ENCODE measurements at places on chromosomes 5 and 9. TPM values are rescaled to one million over a fixed set of nuclear protein-coding genes. Genes with fewer than 3 reads are reported as not detected.

DNA sequence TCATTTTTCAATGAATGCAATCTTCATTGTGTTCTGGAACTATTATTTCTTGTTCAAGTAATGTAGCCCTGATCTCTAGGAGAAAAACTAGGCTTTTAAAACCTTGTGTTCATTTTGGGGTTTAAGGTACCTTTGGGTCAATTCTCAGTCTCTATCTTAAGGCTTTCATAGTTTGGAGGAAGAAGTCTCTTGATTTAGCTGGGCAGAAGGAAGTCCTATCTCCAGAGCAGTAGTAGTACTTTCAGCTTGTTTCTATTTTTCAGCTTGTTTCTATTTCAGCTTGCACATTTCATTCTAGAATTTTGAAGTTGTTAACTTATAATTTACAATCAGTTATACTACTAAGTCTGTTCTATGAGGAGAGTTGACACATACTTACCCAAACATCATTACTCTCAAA, 15.2 kb downstream of the CSNK1G3 start:
- no peak for DNase-seq

GRCh38 chr5:2948875-2949274, 197.4 kb upstream of the IRX2 start:
- DNase-seq = no peak

Gene ECPAS
- total RNA-seq = 114 TPM

- DNase-seq = peak; percentile 75
Measured at GRCh38 chr9:14158916-14159315, 155.0 kb downstream of the NFIB start.

DNA sequence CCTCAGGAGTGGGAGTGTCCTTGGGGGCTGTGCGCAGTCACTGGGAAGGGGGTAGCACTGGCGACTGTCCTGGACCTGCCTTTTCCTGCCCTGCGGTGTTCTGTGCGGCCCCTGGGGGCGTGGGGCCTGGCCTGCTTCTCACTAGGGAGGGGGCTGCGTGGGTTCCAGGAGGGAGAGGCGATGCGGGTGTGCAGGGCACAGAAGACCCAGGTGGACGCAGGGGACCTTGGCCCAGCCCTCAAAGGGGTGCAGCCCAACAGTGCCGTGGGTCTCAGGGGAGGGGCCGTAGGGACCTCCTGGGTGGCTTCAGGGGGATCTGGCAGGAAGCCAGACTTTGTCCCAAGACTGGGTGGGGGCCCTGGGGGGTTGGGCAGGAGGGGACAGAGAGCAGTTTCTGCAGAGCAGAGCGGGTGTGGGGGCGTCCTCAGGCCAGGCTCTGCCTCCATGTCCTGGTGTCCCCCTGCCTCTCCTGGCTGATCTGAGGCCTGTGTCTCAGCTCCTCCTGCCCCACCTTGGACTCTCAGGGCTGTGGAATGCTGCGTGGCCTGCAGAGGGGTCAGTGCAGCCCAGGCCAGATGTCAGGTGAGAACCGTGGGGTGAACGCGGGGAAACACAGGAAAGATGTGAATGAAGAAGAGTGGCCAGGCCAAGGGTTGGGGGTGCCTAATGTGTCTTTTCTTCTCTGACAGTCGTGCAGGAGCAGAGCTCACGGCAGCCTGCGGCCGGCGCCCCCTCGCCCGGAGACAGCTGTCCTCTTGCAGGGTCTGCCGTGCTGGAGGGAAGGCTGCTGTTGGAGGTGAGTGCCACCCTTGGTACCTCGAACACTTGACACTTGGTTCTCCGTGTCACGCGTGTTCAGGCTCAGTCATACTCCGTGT, 54.6 kb downstream of the AHRR start:
- no peak for DNase-seq

GRCh38 chr9:108811944-108812343, 43.8 kb downstream of the ACTL7B start:
- no peak for DNase-seq

GRCh38 chr5:39678534-39678933, 253.8 kb upstream of the DAB2 start:
- DNase-seq = no peak

DNA sequence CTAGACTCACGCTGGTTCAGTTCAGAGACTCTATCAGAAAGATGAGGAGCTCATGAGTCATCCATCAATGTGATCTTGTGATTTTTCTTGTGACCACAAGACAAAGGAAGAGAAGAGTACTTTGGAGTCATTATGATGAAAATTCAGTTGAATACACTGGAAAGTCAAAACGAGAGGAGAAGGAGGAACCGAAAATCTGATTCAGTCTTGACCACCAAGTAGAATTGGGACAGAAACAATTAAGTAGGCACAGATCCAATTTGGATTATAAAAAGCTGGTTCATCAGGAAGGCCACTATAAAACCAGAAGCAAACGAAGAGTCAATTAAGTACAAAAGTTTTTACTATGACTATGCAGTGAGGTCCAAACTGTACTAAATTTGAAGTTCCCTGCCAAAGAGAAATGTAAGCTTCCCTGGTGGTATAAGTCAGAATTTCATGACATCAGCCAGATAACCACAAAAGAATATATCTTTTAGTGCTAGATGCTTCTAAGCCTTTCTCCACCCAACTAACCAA, 90.9 kb downstream of the THBS4 start:
- DNase-seq = peak; percentile 73

GRCh38 chr5:157965040-157965678, 106.2 kb upstream of the CLINT1 start:
- DNase-seq = no peak

- DNase-seq = no peak
Measured at GRCh38 chr5:139151902-139152301, 46.3 kb downstream of the SIL1 start.

DNA sequence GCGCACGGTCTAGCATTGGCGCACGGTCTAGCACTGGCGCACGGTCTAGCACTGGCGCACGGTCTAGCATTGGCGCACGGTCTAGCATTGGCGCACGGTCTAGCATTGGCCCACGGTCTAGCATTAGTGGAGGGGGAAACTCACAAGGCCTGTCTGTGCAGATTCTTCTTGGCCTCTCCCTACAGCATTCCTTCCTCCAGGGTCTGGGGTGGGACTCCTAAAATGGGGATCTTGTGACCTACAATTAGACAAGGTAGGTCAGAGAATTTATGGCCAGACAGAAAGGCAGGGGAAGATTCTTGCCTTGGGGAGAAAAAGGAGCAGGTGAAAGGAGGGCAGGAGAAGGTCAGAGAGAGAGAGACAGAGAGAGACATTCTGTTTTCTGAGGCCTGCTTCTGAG, 5.4 kb upstream of the GBGT1 start:
- DNase-seq = no peak

DNA sequence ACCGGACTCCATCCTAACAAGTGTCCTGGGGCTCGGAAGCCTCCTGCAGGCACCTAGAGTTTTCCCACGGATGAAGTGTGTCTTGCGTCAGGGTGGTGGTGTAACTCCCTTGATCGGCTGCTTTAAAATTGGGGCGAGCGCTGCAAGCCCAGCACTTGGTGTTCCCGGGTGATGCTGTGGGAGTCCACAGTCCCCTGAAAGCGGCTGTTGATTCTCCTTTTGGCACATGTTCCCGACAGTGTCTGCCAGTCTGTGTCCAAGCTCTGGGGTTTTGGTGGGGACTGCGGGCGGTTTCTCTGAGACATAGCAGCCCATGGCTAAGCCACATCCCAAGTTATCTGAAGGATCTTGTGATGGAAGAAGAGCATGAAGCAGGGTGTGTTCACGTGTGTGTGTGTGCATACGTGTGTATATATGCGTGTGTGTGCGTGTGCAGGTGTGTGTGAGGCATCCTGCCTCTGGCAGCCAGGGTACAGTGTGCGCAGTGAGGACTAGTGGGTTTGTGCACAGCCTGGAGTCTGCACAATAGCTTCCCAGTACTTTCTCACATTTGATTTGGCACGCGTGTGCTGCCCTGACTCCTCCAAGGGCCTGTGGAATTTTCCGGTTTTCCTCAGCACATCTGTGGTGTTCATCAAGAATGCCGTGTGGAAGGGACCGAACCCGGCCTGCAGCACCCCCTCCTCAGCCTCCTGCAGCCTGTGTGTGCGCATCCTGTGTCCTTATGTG, 16.9 kb downstream of the SLC25A48 start:
- DNase-seq = no peak

Gene SLC6A3
- total RNA-seq = not detected

GRCh38 chr5:89445106-89445745, 562.2 kb upstream of the MEF2C start:
- DNase-seq = no peak

DNA sequence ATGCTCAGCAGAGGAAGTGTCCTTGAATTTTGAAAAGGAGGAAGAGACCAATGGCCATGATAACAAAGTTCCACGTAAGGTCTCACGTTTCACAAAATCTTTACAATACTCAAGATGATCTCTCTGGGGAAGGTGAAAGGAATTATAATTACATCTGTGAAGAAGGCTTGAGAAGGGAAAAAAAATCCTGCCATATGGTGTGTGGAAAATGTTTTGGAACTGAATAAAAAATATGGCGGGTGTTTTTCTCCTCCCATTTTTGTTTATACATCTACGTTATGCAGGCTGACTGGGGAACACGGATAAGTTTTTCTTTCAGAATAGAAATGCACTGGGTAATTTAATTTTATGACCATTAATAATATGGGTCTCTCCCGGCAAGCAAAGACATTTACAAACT, 425.6 kb upstream of the BRINP1 start:
- no peak for DNase-seq

DNA sequence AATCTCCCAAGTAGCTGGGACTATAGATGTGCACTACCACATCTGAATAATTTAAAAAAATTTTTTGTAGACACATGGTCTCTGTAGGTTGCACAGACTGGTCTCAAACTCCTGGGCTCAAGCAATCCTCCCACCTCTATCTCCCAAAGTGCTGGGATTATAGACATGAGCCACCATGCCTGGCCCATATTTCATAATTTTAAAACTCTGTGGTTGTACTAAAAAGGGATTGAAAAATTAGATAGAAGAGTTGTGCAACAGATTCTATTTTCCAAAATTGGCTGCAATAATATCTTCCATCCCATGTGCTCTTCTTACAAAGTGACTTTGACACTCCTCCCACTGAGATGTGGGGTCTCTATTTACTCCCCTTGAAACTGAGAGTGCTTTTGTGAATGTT, 7.6 kb upstream of the UHRF2 start:
- DNase-seq = peak; percentile 31

Gene SPACA9
- total RNA-seq = 2.7 TPM
